ENCODE measurements at places on chromosomes 1 and 21.

- DNase-seq, result no peak
Observed at GRCh38 chr1:197481101-197481500, 213.0 kb downstream of the CRB1 start.

DNA sequence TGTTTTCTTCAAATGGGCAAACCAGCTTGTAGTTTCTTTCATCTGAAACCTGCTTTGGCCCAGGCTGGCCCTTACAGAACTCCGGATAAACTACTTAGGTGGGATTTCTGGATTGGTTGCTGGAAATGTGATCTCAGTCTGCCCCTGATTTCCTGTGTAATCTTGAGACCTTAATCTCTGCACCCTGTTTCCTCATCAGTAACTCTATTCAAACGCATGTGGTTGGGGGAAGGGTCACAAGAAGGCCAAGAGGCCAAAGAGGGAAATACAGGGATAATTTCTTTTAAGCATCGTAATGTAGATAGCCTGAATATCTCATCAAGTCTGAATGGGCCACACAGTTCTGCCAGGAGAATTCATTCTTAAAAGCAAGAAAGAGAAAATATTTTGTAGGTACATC lies 483.6 kb downstream of the LTN1 start:
- no peak for DNase-seq

DNA sequence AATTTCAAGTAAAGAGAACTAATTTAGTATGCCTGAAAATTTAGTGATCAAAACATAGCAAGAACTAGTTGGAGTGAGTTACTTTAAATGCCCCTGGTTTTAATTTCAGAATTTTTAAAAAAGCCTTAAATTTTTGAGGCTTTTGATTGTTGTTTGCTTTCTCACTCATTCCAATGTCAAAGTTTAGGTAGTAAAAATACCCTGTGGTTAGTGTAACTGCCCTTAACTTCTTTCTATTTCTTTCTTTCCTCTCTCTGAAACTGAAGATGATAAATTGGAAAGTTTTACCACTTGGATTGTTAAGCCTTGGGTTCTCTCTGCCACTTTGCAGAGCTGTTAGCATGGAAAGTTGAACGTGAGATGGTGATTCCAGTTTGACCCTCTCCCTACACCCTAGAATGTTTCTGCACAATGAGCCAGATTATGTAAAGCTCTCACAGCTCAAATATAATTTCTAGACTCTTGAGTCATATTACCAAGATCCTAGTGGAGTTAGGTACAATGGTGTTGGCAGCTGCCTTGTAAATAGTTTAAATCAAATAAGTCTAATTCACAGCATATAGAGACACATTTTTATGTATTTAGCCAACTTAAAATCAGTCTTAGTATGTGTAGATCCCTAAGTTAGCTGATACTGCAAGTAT lies 192.4 kb upstream of the SGIP1 start:
- DNase-seq, result no peak

- no peak for DNase-seq
Observed at GRCh38 chr1:112048421-112048820, 59.0 kb upstream of the KCND3 start.

DNA sequence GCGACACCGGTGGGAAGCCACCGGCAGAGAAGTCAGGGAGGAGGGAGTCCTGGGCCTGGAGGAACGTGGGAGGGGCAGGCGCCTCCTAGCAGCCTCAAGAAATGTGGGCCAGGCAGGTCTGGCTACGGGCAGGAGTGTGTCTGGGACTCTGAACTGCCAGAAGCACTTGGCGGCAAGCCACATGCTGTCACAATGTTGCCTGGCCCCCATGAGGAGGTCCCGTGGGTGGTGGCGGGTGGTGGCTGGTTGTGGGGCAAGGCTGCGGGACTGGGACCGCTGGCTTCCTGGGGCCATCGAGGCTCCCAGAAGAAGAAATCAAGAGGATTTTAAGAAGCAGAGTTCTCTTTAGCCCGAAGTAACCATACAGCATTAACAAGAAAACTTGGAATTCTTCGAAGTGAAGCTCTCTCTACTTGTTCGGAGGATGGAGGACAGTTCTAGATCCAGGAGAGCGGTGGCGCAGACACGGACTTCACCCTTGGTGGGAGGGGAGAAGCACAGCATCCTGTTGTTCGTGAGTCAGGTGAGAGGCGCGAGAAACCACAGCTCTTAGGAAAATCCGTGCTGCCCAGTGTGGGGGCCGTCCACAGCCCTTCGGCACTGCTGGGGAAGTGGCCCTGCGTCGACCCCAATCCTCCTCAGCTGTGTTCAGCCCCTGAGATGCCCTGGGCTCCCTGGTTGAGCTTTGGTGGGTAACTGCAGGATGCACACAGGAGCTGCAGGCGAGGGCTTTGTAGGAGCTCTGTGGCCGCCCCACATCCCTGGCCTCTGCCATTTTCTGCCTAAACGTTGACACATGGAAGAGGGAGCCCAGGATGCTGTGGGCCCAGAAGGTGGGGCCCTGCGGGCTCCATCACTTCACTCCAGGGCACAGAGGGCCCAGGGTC lies 12.4 kb downstream of the SKI start:
- DNase-seq, result no peak

- no peak for DNase-seq
Observed at GRCh38 chr21:40616377-40616704, 230.6 kb downstream of the DSCAM start.

DNA sequence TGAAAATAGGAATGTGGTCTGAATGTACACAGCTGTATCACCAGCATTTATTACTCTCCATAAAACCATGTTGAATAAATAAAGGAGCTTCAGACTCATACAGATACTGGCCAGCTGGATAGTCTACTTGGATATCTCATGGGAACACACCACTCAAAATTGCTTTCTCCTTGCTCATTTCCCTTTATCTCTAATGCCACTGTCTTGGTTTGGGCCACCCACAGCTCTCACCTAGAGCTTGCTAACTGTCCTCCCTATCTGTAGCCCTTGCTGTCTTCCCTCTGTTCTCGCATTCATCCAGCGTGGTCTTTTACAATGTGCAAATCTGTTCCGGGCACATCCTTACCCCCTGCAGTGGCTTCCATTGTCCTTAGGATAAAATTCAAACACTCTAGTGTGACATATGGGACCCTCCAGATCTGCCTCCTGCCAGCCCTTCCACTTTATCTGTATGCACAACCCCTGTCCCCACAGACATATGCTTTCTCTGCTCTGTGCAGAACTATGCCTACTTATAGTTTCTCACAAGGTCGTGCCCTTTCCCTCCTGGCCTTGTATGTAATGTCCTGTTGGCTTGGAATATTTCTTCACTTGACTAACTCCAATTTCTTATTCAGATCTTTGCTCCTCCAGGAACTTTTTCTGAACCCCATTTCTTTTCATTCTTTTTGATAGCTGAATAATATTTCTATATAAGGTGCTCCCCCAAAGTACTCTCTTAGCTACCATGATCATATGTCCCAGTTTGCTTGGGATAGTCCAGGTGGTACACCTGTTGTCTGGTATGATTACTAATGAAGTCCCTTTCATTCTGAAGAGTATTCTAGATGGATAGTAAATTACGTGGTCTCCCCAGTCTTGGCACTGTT lies 2.9 kb downstream of the FLVCR1 start:
- DNase-seq, result no peak

- DNase-seq, result no peak
Observed at GRCh38 chr1:64856553-64856952, 109.8 kb downstream of the JAK1 start.

GRCh38 chr1:214341932-214342331 lies 61.0 kb downstream of the SMYD2 start:
- no peak for DNase-seq

GRCh38 chr1:143660354-143660941 lies 311.3 kb downstream of the FAM72C start:
- DNase-seq, result no peak

- DNase-seq, result no peak
Observed at GRCh38 chr1:235525314-235525713, 21.1 kb upstream of the B3GALNT2 start.

DNA sequence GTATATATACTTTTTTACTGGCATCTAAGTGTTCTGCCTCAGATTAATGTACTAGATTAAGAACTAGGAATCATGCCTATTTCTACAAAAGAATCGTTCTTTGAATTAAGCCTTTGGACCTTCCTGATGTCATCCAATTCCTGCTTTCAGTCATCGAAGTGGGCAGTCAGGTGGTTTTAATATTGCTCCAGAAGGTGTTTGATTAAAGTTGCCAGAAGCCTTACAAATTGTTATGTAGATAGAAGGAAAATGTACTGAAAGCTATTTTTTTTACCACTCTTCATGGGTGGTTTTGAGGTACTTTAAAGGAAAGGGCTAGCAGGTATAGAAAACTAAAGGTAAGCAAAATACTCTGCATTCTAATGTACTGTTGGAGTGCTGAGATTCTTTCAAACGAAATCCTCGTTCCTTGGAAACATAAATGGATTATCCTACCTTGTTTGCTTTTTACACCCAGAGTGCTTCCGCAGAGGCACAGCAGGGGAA lies 716 bp downstream of the CTBS start:
- no peak for DNase-seq

- DNase-seq, result no peak
Observed at GRCh38 chr1:24102961-24103360, 9.0 kb downstream of the MYOM3 start.

DNA sequence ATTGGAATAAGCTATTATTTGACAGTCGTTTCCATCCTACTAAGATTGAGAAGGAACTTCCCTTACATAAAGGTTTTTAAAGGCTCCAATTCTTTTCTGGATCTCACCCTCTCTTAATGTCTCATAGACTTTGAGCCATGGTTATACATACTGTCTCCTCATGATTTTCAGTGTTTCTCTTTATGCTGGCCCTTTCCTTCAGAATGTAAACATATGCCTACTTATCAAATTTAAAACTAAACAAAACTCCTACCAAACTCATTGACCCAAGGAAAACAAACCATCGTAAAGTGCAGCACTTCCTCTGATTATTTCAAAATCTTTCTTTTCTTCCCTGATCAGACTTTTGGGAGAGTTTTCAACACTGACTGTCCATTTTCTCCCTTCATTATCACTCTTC lies 163.4 kb upstream of the DPYD start:
- DNase-seq, result no peak

DNA sequence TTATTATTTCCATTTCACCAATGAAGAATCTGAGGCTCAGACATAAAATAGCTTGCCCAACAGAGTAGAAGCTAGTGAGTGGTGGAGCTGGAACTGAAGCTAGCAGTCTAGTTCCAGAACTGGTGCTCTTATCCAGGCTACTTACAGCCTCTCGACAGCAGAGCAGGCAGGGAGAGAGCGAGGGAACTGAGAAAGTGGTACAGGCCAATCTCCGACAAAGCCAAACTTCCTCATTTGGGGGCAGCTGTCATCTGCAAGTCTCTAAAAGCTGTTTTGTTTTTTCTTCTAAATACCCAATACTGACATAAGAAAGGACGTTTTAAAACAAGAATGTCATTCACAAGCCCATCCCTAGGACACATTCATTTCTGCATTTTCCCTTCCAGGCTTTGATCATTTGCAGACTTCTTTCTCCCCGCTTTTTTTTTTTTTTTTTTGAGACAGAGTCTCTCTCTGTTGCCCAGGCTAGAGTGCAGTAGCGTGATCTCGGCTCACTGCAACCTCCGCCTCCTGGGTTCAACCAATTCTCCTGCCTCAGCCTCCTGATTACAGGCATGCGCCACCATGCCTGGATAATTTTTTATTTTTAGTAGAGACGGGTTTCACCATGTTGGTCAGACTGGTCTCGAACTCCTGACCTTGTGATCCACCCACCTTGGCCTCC lies 20.0 kb downstream of the YIPF1 start:
- DNase-seq, result no peak

DNA sequence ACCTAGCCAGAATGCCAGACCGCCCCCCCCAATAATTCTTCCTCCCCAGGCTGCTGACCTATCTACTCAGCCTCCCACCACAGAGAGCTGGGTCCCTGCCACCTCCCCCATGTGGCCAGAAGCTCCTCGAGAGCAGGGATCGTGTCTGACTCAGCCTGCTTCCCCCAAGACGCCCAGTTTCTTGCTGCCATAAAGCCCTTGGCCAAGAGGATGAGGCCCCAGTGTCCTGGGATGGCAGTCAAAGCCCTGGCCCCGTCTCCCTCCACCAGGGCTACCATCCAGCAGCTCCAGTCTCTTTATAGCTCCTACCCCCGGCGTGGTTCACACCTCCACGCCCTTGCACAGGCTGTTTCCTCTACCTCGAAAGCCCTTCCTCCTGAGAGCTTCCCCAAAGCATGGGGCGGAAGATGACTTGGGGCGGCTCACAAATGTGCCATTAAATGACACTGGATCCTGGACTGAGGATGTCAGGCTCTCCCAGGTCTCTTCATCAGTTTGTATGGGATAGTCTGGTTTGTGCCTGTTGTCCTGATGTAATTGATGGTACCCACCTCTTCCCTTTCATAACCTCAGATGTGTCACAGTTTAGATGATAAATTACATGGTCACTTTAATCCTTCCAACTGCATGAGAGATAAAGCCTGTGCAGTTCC lies 13.2 kb downstream of the ADGRB2 start:
- no peak for DNase-seq

- DNase-seq, result peak; percentile 86
Observed at GRCh38 chr1:155859881-155860871, 809 bp downstream of the SYT11 start.

DNA sequence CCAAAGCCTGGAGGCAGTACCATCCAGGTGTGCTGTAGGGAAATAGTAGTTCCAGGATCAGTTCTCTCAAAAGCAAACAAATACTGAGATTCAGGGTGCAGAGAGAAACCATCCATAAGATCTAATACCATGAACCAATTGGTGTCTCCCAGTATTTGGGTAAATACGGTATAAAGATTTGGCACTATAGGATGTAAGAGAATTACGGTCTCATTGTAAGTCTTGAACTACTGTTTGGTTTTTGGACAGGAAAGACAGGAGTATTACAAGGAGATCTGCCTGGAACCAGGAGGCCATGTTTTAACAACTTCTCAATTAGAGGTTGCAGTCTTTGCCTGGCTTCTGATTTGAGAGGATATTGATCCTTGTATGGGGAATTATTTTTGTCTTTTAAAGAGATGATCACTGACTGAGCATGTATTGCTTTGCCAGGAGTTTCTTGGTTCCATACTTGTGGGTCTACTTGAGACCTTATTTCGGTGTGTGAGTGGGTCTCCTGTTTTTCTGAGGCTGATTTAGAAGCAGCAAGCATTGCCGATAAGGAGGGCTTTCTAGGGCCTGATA lies 10.2 kb downstream of the AADACL4 start:
- DNase-seq, result no peak

DNA sequence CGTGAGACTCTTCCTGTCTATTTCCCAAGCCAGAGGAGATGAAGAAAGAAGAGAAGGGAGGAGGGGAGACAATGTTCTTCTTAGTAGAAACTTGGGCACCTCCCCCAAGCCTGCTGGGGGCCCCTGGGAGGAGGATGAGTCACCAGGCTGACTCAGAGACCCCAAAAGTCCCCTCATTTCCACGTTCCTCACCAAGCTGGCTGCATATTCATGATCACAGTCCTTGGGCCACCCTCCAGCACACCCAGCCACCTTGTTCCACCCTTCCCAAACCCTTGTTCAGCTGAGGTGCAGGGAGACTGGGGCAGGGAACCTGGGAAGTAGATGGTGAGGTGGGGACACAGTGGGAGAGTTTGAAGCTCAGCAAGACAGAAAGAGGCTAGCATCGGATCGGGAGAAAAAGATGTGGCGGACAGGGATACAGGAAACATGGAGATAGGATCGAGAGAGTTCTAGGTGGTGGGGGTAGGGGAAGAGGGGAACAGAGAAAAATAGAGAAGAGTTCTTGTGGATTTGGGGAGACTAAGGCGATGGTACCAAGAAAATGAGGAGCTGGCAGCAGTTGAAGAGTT lies 712 bp downstream of the RAB13 start:
- no peak for DNase-seq

- DNase-seq, result no peak
Observed at GRCh38 chr1:171457412-171457811, 27.9 kb upstream of the PRRC2C start.

GRCh38 chr21:45248301-45248892 lies 39.3 kb downstream of the POFUT2 start:
- DNase-seq, result no peak

Measured in NCI-H526 (cell line).